ENCODE measurements at places on chromosomes 3 and 15.

DNA sequence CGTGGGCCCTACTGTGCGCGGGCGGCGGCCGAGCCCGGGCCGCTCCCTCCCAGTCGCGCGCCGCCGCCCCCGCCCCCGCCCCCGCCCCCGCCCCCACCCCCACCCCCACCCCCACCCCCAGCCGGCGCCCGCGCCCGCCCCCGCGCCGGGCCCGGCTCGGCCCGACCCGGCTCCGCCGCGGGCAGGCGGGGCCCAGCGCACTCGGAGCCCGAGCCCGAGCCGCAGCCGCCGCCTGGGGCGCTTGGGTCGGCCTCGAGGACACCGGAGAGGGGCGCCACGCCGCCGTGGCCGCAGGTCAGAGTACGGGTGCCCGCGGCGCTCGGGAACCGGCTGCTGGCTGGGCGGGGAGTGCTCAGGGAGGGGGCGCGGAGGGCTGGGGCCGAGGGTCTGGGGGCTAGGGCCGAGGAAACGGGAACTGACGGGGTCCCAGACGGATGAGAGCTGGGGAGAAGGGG lies 1.1 kb upstream of the PPARG start:
- H3K36me3 ChIP-seq, result no peaks in the 10 kb centered on the region
- H3K4me1 ChIP-seq, result no peaks in the 10 kb centered on the region
- peak; percentile 67 for DNase-seq
- peaks cover 72% of the 10 kb centered on the region for H3K27me3 ChIP-seq
- H3K27ac ChIP-seq, result no peak overlapping the region
- peak overlapping the region; percentile 81 for H3K4me3 ChIP-seq

DNA sequence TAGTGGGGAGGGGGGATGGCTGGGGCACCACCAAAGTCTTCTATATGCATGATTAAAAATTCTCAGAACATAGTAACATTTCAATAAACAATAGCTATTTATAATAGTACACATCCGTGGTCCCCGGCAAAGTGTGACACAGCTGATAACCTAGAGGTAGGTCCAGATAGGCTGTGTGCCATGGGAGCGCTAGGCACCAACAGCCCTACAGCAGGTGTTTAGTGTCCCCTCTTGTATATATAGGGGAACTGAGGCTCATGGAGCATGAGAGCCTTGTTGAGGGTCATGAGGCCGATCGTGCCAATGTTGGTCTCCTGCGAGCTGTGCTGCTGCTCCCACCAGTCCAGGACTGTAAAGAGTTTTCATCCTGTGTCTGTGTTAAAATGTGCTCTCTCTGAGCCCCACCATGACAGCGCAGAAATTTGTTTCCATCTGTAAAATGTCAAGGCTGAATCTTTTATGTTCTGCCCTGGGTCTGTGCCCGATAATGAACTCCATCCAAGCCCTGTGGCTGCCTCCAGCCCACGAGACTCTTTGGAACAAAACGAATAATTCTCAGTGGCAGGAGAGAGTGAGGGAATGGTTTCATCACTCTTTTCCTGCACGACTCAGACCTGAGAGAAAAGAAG lies 14.5 kb downstream of the TMEM158 start:
- peaks cover 6% of the 10 kb centered on the region for H3K4me1 ChIP-seq
- H3K4me3 ChIP-seq, result no peak overlapping the region
- H3K27me3 ChIP-seq, result peaks cover 11% of the 10 kb centered on the region
- H3K27ac ChIP-seq, result no peak overlapping the region

GRCh38 chr15:98103570-98103969 lies 143.1 kb downstream of the ARRDC4 start:
- H3K4me3 ChIP-seq, result no peak overlapping the region
- H3K4me1 ChIP-seq, result no peaks in the 10 kb centered on the region
- H3K36me3 ChIP-seq, result no peaks in the 10 kb centered on the region

GRCh38 chr3:98557324-98558010 lies 25.7 kb downstream of the GPR15 start:
- H3K36me3 ChIP-seq, result no peaks in the 10 kb centered on the region
- H3K27ac ChIP-seq, result no peak overlapping the region
- no peak for DNase-seq
- no peak overlapping the region for H3K4me3 ChIP-seq
- H3K4me1 ChIP-seq, result no peaks in the 10 kb centered on the region
- peaks cover 3% of the 10 kb centered on the region for H3K27me3 ChIP-seq

DNA sequence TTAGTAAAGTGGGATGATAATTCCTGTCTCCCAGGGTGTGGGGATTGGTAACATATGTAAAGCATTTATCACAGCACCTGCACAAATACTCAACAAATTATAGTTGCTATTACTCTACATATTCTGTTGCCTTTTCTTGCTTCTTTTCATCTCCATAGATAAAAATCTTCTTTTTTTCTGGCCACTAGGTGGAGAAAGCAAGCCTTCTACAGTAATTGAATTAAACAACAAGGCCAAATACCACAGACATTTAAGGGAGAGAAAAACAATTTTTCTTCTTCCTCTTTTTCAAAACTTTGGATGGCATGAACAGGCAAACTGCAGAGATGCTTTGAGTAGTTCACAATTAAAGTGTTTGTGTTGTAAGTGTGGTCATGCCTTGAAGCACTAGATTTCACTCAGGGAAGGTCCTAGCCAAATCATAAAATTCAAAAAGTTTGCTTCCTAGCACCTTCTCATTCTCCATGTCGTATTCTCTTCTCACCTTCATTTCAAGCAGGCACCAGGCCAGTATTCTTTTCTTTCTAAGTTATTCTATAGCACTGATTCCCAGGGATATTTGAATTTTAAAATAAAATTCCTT lies 493.4 kb upstream of the TGFBR2 start:
- DNase-seq, result no peak
- H3K27me3 ChIP-seq, result no peaks in the 10 kb centered on the region
- H3K36me3 ChIP-seq, result no peaks in the 10 kb centered on the region
- H3K27ac ChIP-seq, result no peak overlapping the region
- no peak overlapping the region for H3K4me3 ChIP-seq

GRCh38 chr15:93129702-93130488 lies 40.9 kb upstream of the RGMA start:
- no peaks in the 10 kb centered on the region for H3K36me3 ChIP-seq
- peaks cover 27% of the 10 kb centered on the region for H3K4me1 ChIP-seq
- no peak for DNase-seq
- H3K27me3 ChIP-seq, result peaks cover 4% of the 10 kb centered on the region

DNA sequence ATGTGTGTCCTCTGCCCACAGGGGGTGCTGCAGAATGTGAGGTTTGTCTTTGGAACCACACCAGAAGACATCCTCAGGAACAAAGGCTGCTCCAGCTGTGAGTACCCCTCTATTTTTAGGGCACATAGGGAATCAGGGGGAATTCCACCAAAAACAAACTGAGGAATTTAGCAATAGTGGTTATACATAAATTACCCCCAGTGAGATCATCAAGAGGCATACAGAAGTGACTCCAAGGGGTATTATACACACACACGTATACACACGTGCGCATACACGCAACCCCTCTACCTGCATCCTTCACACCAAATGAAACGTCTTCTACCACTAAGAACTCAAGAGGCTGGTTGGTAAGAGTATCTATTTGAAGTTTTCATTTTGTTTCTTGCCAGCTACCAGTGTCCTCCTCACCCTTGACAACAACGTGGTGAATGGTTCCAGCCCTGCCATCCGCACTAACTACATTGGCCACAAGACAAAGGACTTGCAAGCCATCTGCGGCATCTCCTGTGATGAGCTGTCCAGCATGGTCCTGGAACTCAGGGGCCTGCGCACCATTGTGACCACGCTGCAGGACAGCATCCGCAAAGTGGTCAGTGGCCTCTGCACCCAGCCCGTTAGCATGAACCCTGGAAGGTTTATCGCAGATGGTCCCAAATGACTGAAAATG lies 2.9 kb downstream of the THBS1 start:
- peaks cover 15% of the 10 kb centered on the region for H3K27me3 ChIP-seq
- peak; percentile 32 for DNase-seq
- peaks cover 51% of the 10 kb centered on the region for H3K4me1 ChIP-seq

DNA sequence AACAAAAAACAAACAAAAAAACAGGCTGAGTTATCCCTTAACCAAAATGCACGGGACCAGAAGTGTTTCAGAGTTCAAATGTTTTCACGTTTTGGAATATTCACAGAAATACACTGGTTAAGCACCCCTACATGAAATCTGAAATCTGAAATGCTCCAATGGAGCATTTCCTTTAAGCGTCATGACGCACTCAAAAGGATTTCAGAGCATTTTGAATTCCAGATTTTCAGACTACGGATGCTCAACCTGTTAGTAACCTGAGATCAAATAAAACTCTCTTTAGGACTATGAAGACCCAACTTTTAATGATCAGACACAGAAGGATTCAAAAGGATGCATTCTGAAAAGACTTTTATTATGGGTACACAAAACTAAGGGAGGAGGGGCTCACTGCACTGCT lies 9.6 kb downstream of the CLPX start:
- DNase-seq, result no peak
- H3K4me1 ChIP-seq, result no peaks in the 10 kb centered on the region
- H3K27me3 ChIP-seq, result no peaks in the 10 kb centered on the region
- peaks cover 64% of the 10 kb centered on the region for H3K36me3 ChIP-seq
- no peak overlapping the region for H3K4me3 ChIP-seq

DNA sequence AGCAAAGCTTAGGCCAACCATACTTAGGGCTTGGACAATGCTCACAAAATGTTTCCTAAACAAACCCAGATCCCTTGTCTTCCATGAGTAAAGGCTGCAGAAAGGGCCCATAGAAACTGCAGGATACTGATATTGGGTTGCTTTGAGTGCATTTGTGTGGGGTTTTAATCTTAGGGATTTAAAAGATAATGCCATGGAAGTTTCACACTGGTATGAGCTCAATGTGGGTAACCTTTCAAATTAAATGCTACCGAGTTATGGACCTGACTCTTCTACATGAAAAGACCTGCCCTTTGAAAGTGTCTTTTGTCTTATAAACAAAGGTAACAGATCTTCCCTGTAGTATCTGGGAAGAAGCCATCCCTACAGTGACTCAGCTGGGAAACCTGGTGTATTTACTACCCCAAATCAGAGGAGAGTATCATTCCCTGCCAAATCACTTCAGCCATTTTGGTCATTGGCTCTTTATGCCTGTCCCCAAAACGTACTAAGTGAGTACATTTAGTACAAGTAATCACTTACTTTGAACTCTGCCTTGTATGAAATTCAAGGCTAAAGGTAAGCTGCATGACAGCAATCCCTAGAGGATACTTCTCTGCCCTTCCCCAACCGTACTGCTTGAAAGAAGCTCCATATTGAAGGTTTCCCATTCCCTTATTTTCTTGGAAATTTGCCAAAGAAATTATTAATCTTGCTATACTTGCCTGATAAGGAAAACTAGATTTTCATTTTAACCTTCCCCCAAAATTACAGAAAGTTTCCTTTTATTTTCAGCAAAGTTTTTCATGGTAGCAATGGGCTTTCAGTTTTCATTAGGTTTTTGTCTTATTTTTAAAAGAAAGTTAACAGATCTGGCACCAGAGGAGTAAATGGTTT lies 7.2 kb downstream of the TM4SF1 start:
- H3K36me3 ChIP-seq, result no peaks in the 10 kb centered on the region
- peaks cover 3% of the 10 kb centered on the region for H3K27me3 ChIP-seq
- DNase-seq, result no peak
- no peak overlapping the region for H3K4me3 ChIP-seq

- peaks cover 4% of the 10 kb centered on the region for H3K27me3 ChIP-seq
- no peak overlapping the region for H3K27ac ChIP-seq
- no peak for DNase-seq
Measured at GRCh38 chr3:187551416-187551815, 118.8 kb downstream of the SST start.

GRCh38 chr3:133038089-133038730 lies at the start of gene TMEM108:
TSS of gene TMEM108 (plus strand) at chr3:133038391.
- H3K4me3 ChIP-seq, result peak within 1 kb of the TSS; percentile 83
- peaks cover 51% of the 10 kb centered on the region for H3K27me3 ChIP-seq
- DNase-seq, result peak; percentile 95
- H3K4me1 ChIP-seq, result peaks cover 26% of the 10 kb centered on the region

- H3K4me1 ChIP-seq, result no peaks in the 10 kb centered on the region
- DNase-seq, result no peak
- H3K27ac ChIP-seq, result no peak overlapping the region
- H3K36me3 ChIP-seq, result no peaks in the 10 kb centered on the region
Measured at GRCh38 chr15:50819344-50819743, 53.8 kb upstream of the SPPL2A start.

- peaks cover 17% of the 10 kb centered on the region for H3K4me1 ChIP-seq
- H3K4me3 ChIP-seq, result no peak overlapping the region
- DNase-seq, result peak; percentile 6
- peaks cover 6% of the 10 kb centered on the region for H3K27me3 ChIP-seq
Measured at GRCh38 chr3:188084752-188085583, 69.0 kb upstream of the LPP start.

- no peak for DNase-seq
- H3K27me3 ChIP-seq, result no peaks in the 10 kb centered on the region
- H3K27ac ChIP-seq, result no peak overlapping the region
Measured at GRCh38 chr3:55609230-55609827, 122.2 kb upstream of the WNT5A start.

DNA sequence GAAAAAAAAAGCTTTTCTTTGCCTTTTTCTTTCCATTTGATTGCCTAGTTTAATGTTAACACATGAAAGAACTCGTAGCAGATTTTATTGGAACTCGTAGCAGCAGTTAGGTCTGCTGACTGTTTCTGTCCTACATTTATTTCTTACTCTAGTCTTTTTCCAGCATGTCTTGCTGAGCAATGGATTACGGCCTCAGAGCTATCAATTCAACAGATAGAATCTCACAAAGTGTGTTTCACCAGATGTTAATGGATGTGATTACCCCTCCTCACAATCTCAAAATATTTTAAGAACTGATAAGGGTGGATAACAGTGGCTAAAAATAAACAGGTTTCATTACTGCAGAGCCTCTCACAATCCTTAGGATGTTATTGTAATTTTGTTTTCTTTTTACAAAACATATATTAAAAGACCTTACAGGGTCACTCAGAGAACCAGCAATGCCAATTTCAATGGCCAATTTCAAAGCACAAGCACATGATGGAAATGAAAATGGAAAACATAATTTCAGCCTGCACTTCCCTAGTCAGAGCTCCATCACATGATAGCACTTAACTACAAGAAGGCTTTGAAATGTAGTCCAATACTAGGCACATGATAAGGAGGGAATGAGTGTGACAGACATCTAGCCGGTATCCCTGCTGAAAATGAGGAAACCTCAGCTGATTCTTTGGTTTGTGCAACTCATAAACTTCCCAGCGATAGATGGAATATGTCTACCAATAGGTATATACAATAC lies 838.1 kb upstream of the SEMA6D start:
- H3K36me3 ChIP-seq, result no peaks in the 10 kb centered on the region
- H3K4me1 ChIP-seq, result no peaks in the 10 kb centered on the region
- no peak overlapping the region for H3K4me3 ChIP-seq
- no peak for DNase-seq
- no peak overlapping the region for H3K27ac ChIP-seq

- peaks cover 100% of the 10 kb centered on the region for H3K36me3 ChIP-seq
- H3K4me3 ChIP-seq, result no peak overlapping the region
- DNase-seq, result no peak
- no peaks in the 10 kb centered on the region for H3K27me3 ChIP-seq
- H3K4me1 ChIP-seq, result peaks cover 37% of the 10 kb centered on the region
Measured at GRCh38 chr15:79914728-79915127, 17.9 kb upstream of the MTHFS start.
